CD4-positive, alpha-beta T cell (primary cell): ENCODE measurements at places on chromosomes 12 and 14. TPM values are rescaled to one million over a fixed set of nuclear protein-coding genes. Genes with fewer than 3 reads are reported as not detected.
A peak's percentile ranks its signal among the peaks of the same experiment; 100 is the strongest.

- H3K27ac ChIP-seq, result no peak overlapping the region
- no peaks in the 10 kb centered on the region for H3K27me3 ChIP-seq
- DNase-seq, result no peak
- H3K4me3 ChIP-seq, result no peak overlapping the region
- no peaks in the 10 kb centered on the region for H3K36me3 ChIP-seq
Measured at GRCh38 chr12:3091038-3091319, 13.8 kb downstream of the TSPAN9 start.

GRCh38 chr14:56176530-56176929 is 58.3 kb downstream of the PELI2 start:
- H3K4me1 ChIP-seq, result peaks cover 21% of the 10 kb centered on the region
- no peaks in the 10 kb centered on the region for H3K27me3 ChIP-seq
- DNase-seq, result no peak
- no peak overlapping the region for H3K4me3 ChIP-seq
- no peak overlapping the region for H3K27ac ChIP-seq

DNA sequence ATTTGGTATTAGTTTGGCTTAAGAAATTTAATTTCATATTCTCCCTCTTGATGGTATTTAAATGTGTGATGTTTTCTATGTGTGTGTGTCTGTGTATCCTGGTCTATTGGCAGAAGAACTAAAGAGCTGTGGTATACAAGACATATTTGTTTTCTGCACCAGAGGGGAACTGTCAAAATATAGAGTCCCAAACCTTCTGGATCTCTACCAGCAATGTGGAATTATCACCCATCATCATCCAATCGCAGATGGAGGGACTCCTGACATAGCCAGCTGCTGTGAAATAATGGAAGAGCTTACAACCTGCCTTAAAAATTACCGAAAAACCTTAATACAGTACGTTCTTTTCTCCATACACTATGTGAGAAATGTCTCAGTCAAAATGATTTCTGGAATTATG is 14.6 kb downstream of the CDKN3 start:
- H3K4me1 ChIP-seq, result no peaks in the 10 kb centered on the region
- no peak for DNase-seq
- no peak overlapping the region for H3K27ac ChIP-seq
- no peaks in the 10 kb centered on the region for H3K27me3 ChIP-seq
- H3K36me3 ChIP-seq, result no peaks in the 10 kb centered on the region

Gene PPFIBP1
- total RNA-seq, result 2.6 TPM

Gene MIP
- total RNA-seq, result not detected

Gene RNASE2
- total RNA-seq, result 0.34 TPM

DNA sequence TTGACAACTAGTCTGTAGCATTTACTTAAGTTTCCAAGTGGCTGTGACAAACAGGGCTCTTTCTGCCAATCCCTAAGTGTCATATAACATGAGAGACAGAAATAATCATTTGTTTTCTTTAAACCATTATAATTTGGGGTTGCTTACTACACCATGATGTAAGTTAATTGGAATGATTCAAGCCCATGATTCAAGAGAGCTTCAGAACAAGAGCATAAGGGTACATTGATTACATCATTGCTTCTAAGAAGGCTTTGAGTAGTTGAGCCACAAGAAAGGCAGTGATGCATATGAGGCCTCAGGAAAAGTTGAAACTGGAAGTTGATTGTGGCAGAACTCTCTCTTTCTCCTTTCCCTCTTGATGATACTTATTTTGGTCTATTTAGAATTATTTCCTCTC is 444.0 kb downstream of the CCER1 start:
- H3K4me3 ChIP-seq, result no peak overlapping the region
- no peak for DNase-seq
- H3K27ac ChIP-seq, result no peak overlapping the region
- no peaks in the 10 kb centered on the region for H3K27me3 ChIP-seq

- no peak overlapping the region for H3K27ac ChIP-seq
- peak; percentile 5 for DNase-seq
- peaks cover 25% of the 10 kb centered on the region for H3K4me1 ChIP-seq
- H3K27me3 ChIP-seq, result peaks cover 13% of the 10 kb centered on the region
- H3K36me3 ChIP-seq, result no peaks in the 10 kb centered on the region
- H3K4me3 ChIP-seq, result peak overlapping the region; percentile 59
Measured at GRCh38 chr12:117098361-117099217, 627 bp downstream of the TESC start.

DNA sequence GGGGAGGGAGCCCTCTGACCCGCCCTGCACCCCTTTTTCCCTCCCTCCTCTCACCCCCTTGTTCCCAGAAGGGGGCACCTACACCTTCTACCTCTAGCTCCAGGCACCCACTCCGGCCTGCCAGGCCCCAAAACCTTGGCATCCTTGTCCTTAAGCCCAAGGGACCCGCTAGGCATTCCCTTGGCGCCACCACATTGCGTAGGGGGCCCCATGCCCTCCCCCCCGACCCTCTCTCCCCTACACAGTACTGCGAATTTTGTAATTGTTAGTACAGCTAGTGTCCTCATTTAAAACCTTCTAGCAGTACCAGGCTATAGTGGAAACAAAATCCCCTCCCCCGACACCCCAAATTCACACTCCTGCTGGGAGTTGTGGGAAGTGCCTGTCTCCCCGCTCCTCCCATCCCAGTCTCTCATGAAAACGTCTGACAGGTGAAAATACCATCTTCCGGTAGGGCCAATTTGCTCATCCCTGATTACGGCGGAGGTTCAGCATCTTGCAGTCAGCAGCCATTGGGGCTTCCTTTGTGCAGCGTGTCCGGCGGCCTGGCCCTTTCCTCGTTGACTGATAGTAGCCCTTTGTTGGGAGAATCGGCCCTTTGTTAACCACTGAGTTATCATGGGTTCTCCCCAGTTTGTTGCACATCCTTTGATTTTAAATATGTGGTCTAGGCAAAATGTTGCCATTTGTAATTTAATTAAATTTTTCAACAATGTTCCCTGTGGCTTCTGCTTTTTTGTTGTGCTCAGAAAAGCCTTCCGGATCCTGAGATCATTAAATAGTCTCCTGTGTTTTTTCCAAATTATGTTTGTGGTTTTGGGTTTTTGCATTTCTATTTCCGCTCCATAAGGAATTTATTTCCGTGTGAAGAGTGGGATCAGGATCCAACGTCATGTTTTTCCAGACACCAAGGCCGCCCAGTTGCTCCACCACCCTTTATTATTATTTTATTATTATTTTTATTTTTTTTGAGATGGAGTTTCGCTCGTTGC is 7.9 kb upstream of the CEP170B start:
- DNase-seq, result no peak
- no peaks in the 10 kb centered on the region for H3K36me3 ChIP-seq
- H3K27ac ChIP-seq, result no peak overlapping the region
- H3K27me3 ChIP-seq, result no peaks in the 10 kb centered on the region
- no peak overlapping the region for H3K4me3 ChIP-seq

GRCh38 chr14:96136371-96137005 is 68.2 kb upstream of the BDKRB2 start:
- no peaks in the 10 kb centered on the region for H3K4me1 ChIP-seq
- no peaks in the 10 kb centered on the region for H3K27me3 ChIP-seq
- H3K4me3 ChIP-seq, result no peak overlapping the region
- no peak for DNase-seq
- H3K27ac ChIP-seq, result no peak overlapping the region
- H3K36me3 ChIP-seq, result no peaks in the 10 kb centered on the region

DNA sequence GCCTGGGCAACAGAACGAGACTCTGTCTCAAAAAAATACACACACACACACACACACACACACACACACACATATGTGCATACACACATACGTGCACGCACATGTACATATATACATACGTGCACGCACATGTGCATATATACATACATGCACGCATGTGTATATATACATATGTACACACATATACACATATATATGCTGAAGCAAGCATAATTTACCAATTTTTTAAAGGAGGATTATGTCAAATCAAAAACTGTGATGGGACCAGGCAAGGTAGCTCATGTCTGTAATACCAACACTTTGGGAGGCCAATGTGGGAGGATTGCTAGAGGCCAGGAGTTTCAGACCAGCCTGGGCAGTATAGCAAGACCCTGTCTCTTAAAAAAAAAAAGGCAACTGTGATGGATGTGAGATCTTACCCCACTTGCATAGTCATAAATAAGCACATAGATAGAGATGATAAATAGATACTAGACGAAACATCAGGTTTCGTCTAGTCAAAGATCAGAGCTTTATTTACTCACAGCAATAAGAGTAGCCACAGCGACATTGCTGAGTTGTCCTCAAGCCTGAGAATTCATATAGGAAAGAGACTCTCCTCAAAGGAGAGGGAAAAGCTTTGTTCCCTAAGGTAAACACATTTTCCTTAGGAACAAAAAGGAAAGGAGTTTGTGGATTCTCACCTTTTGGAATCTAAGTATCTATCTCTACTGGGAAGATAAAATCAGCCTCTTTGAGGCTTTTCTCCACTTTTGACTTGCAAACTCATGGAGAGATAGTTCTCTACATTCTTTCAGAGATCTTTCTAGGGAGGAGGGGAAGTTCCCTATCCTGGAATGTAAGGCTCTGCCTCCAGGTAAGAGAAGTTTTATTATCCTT is 74.7 kb upstream of the AMN1 start:
- H3K27ac ChIP-seq, result no peak overlapping the region
- peak overlapping the region; percentile 19 for H3K4me3 ChIP-seq
- no peaks in the 10 kb centered on the region for H3K27me3 ChIP-seq
- no peaks in the 10 kb centered on the region for H3K36me3 ChIP-seq
- DNase-seq, result no peak
- H3K4me1 ChIP-seq, result peaks cover 30% of the 10 kb centered on the region

DNA sequence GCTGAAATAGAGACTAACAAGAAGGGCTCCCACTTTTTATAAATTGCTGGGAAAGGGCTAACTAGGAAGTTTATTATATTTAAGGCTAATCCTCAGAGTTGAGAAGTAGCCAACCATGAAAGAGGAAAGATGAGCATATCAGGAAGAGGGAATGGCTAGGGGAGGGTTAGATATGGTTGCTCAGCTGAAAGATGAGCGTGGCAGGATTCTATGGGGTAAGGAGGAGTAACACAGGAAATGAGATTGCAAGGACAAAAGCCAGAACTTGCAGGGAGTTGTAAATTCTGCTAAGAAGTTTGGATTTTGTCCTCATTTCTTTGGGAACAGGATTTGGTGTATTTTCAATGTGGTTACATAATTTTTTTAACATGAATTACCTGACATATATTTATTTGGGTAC is 127.4 kb upstream of the ATP2B1 start:
- H3K4me1 ChIP-seq, result no peaks in the 10 kb centered on the region
- no peaks in the 10 kb centered on the region for H3K36me3 ChIP-seq
- no peak overlapping the region for H3K4me3 ChIP-seq
- no peak overlapping the region for H3K27ac ChIP-seq

Gene FAM186B
- 0.64 TPM for total RNA-seq

Gene GDF3
- not detected for total RNA-seq

GRCh38 chr14:60984196-60984595 is 3.2 kb downstream of the SLC38A6 start:
- peaks cover 16% of the 10 kb centered on the region for H3K36me3 ChIP-seq
- peaks cover 17% of the 10 kb centered on the region for H3K4me1 ChIP-seq
- DNase-seq, result no peak
- no peak overlapping the region for H3K27ac ChIP-seq

DNA sequence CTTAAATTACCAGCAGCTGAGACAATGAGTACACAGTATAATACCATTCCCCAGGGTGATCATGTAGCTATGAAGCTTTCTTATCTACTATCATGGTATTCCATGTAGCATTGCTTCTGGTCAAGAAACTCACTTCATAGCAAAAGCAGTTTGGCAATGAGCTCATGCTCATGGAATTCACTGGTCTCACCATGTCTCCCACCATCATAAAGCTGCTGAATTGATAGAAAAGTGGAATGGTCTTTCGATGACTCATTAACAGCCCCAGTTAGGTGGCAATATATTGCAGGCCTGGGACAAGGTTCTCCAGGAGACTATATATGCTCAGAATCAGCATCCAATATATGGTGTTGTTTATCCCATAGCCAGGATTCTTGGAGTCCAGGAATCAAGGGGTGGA is 553.7 kb downstream of the FOXG1 start:
- H3K36me3 ChIP-seq, result no peaks in the 10 kb centered on the region
- H3K4me1 ChIP-seq, result no peaks in the 10 kb centered on the region
- H3K27ac ChIP-seq, result no peak overlapping the region
- no peak overlapping the region for H3K4me3 ChIP-seq
- no peaks in the 10 kb centered on the region for H3K27me3 ChIP-seq
- no peak for DNase-seq

DNA sequence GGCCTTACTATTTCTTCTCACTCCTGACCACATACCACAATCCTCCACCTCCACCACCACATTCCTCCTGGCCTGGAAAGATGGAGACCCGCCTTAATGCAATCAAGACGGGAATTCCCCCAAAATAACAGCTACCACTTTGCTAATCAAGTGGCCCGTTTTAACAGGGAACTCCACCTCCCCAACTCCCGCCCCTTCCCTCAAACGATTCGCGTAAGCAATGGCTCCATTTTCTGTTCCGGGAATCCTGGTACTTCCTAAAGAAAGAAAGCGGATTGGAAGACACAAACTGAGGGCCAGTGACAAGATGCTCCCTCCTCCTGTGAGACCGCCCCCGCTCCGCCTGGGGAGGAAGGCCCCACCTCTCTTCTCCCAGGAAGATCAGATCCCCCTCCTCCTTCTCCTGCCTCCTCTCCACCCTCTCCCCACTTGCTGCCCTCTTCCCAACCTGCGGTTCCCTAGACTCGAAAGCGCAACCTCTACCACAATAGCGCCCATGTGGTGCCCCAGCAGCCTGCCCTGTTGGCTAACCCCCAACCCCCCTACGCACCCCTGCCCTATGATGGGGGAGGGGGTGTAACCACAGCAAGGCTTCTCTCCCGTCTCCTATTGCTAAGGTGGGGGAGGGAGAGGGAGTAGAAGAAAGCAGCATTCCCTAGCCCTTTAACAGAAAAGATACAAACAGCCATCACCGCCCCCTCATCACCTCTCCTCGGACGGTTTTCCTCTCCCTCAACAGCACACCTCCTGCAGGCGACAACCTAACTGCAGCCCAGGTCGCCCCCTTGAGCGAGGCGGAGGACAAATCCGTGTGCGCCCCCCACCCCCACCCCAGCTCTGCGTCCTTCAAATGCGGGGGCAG is 777 bp downstream of the ARF3 start:
- peaks cover 11% of the 10 kb centered on the region for H3K36me3 ChIP-seq
- no peaks in the 10 kb centered on the region for H3K27me3 ChIP-seq
- DNase-seq, result no peak
- peak overlapping the region; percentile 86 for H3K4me3 ChIP-seq
- peak overlapping the region; percentile 51 for H3K27ac ChIP-seq
- H3K4me1 ChIP-seq, result peaks cover 25% of the 10 kb centered on the region

Gene OVCH1
- not detected for total RNA-seq

Gene CCDC175
- not detected for total RNA-seq

DNA sequence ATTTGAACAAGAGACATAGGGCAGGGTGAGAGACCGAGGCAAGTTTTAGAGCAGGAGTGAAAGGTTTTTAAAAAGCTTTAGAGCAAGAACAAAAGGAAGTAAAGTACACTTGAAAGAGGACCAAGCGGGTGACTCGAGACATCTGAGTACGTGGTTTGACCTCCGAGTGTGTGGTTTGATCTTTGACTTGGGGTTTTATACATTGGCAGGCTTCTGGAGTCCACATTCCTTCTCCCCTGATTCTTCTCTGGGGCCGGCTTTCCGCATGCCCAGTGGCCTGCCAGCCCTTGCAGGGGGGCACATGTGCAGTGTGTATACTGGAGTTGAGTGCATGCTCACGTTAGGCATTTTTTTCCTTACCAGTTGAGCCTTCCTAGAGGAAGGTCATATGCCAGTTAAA is 96.3 kb downstream of the SLC15A4 start:
- no peaks in the 10 kb centered on the region for H3K27me3 ChIP-seq
- H3K27ac ChIP-seq, result no peak overlapping the region
- H3K4me1 ChIP-seq, result no peaks in the 10 kb centered on the region
- no peaks in the 10 kb centered on the region for H3K36me3 ChIP-seq
